Cardiac septum (tissue), 1 donor: ENCODE measurements at places on chromosomes 12 and 14. TPM values are rescaled to one million over a fixed set of nuclear protein-coding genes. Genes with fewer than 3 reads are reported as not detected.

Gene FBXO34
- 17.4 TPM for total RNA-seq

- DNase-seq: no peak
Observed at GRCh38 chr14:96195441-96196081, 9.1 kb upstream of the BDKRB2 start.

DNA sequence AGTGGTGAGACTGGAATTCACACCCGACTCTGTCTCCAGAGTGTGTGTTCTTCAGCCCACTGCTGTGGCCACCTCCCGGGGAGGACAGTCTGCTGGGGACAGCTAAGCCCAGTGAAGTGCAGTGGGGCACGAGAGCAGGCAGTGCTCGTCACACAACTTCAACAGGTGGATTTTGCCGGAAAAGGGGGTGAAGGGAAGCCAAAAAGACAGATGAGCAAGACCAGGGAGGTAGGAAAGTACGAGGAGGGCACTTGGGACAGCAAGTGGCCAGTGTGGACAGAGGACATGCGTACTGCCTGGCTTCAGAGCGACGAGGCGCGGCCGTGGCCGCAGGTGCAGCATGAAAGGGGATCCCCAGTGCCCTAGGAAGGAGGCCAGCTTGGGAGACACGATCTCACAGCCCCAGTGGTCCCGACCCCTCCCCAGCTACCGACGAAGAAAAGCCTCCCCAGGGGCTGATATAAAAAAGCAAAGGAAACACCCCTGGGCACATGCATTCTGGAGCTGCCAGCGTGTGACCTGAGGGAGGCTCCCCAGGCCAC is 96.1 kb downstream of the FBXL14 start:
- no peak for DNase-seq

DNA sequence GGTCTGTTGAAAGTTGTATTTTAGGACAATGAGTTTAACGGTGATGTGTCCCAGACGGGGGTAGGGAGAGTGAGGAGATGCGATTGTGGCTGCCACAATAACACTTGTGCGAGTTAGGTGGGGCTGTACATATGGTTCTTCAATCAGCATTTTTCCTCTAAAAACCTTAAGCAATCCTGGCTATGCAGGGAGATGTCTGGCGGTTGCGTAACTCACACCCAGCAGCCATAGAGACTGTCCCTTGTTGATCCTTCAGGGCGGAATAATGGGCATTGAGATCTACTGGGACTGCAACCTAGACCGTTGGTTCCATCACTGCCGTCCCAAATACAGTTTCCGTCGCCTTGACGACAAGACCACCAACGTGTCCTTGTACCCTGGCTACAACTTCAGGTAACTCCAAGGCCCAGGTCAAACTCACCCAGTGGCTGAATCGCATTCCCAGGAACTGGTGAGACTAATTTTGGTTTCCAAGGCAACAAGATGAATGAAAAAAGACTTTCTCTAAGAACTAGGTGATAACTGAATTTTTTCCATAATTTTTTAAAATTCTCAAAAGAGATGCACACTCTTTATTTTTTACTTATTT is 34.6 kb downstream of the P2RX7 start:
- DNase-seq: no peak

- DNase-seq: no peak
Observed at GRCh38 chr12:23083267-23083666, 458.3 kb downstream of the ETNK1 start.

- DNase-seq: no peak
Observed at GRCh38 chr12:5166976-5167375, 123.3 kb downstream of the KCNA5 start.
